ENCODE measurements at places on chromosomes 12 and 14.

DNA sequence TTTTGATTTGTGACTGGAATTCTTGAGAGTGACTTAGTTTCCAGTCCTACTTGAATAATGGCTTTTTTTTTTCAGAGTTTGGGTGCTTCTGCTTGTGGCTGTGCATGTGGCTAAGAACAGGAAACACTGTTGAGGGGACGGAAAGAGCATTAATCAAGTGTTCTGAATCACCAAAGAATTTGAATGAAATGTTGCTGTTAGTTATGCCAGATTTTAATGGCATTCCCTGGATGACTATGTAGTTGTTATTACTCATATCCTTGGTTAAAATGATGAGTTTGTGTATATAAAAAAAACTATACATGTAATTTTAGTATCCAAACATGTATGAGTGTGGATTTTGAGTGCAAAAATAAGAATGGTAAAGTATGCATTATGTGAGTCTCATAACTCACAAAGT is 347.9 kb downstream of the BCAT1 start:
- no peak for DNase-seq

- DNase-seq = no peak
Observed at GRCh38 chr12:16012117-16012516, 101.0 kb downstream of the DERA start.

- peak; percentile 58 for DNase-seq
Observed at GRCh38 chr14:89973234-89973823, 17.6 kb downstream of the TDP1 start.

DNA sequence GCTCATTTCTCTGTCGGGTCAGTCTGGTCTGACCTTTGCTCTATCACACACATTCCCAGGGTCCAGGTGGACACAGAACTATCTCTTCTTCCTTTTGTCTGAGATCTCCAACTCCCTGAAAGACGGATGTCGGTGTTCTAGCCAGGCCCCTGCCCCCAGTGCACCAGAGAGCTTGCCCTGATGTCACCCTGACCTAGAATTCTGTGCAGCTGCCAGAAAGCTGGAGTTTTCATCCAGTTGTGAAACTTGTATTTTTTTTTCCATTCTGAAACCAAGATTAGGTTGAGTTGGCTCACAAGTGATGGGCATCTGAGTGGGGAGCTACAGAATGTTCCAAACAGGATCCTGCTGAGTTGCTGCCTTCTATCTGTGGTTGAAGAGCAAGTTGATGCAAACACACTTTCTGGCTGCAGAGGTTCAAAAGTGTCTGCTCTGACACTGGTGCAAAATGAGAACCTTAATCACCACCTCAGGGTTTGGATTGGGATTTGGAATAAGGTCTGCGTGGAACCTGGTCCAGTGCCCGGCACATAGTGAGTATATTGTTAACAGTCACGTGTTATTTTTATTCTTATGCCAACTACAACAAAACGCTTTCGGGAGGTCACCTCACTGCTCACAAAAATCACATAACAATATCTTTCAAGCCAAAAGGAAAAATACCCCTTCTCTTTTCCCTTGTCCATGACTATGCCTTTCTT is 211.5 kb downstream of the SLC15A4 start:
- DNase-seq = no peak

GRCh38 chr12:30010071-30011052 is 226.6 kb upstream of the TMTC1 start:
- no peak for DNase-seq

DNA sequence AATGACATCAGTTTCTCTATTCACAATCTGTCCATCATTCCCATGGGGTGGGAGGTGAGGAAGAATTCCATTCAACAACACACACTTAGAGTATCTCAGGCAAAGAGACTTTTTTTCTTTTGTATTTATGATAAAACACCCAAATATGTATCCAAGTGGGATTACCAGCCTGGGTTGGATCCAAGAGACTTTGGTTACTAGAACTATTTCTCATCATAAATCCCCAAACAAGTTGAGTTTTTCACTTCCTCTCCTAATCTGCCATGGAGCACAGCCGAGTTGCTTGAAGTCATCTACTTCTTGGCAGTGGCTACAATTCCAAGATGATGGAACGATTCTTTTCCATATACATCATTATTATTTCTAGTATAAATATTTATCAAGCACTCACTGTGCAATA is 209.2 kb upstream of the HMGA2 start:
- DNase-seq = no peak

DNA sequence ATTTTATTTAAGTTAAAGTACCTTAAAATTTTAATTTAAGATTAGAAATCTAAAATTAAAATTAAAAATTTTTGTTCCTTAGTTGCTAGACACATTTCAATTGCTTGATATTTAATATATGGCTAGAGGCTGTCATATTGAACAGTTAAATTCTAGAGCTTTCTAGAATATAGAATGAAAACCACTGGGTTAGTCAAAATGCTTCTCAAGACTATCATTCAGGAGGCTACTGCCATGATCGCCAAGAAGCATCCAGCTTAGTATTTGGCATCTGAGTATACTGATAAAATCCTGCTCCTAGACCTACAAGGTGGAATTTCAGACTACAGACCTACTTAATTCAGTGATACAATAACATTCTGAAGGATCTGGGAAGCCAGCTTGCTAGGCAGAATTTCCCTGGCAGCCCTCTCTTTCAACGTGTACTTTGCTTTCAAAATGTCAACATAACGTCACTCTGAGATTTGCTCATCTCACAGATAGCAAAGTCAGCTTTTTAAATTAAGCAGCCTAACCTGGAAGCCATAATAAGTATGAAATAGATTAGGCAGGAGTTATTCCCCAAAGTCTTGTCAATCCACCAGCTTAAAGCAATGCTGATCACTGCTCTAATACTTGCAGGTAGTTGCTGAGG is 525.8 kb downstream of the FSCB start:
- DNase-seq = no peak

DNA sequence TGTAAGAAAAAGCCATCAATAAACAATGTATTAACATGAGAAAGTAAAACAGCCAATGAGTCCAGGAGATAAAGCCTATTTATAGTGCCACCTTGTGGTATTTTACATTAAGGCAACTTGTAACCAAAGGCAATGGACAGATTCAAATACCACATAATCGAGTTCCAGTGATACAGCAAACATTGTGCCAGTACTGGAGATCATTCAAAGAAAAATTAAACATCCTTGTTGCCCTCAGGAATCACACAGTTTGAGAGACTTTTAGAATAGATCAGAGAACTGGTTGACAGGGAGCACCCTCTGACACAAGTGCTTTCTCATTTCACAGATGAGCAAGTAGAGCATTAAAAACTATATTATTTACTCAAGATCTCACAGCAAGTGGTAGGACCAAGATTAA is 98.1 kb downstream of the DDHD1 start:
- DNase-seq = peak; percentile 28

DNA sequence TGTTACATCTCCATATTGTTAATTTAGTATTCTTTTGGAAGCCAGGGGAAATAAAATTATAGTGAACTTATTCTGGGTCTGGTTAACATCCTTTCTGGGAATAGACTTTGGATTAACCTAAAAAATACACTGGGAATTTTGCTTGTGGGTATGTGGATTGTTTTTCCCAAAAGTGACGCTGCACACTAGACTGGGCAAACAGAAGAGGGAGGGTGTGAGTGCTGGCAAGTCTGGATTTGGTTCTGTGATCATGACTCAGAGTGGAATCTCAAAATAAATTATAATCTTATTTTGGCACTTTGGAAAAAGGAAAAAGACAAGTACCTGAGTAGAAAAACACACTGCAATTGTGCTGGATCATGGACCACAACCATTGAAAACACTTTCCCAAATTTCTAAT is 15.2 kb upstream of the LUM start:
- no peak for DNase-seq

GRCh38 chr12:46385438-46385837 is 12.9 kb upstream of the SLC38A2 start:
- DNase-seq = no peak

DNA sequence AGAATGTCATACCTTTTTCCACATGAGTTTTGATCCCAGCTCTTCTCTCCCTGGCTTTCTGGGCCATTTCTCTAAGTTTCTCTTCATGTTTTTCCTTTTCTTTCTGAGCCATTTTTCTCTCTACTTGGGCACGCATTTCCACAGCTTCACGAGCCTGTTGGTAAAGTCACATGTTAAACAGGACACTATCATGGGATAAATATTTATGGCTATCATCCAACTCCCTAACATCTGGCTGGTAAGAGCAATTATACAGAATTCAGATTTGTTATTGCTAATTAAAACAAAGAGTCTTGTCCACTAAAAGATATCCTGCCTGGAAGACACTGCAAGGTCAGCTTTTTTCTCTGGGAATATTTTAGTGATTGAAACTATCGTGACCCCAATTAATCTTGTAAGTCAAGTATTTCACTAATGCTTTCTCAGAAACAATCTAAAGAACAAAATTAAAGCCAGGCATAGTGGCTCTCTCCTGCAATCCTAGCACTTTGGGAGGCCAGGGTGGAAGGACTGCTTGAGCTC is 23.1 kb downstream of the SLIRP start:
- DNase-seq = no peak

- DNase-seq = no peak
Observed at GRCh38 chr12:116863275-116863767, 17.9 kb downstream of the HRK start.

- no peak for DNase-seq
Observed at GRCh38 chr14:51168215-51168613, 71.8 kb upstream of the TMX1 start.

- no peak for DNase-seq
Observed at GRCh38 chr12:109948368-109948767, 47.8 kb downstream of the GIT2 start.

DNA sequence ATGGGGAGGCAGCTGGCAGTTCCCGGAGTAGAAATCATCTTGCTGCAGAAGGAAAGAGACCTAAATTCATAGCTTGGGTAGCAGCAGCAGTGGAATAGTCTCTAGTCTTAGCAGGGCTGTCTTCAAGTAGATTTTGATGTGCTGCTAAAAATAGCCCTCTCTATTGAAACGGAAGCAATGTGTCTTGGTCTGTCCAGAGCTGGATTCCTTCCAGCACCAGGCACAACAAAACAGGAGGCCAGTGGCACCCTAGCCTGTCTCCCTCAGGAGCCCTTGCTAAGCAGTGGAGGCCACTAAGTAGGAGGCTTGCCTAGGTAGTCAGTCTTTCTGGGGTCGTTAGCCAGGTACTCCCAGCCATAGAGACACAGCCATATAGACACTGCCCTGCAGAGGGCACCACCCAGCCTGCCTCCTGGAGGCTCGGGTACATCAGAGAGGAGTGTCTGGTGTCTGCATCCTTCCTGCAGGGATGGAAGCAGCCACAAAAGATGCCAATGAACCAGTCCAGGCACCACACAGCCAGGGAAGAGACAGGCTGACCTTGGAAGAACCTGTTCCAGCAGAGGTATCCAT is 97.5 kb downstream of the CRACR2A start:
- peak; percentile 39 for DNase-seq

- DNase-seq = no peak
Observed at GRCh38 chr14:23322568-23323517, 1.6 kb downstream of the PABPN1 start.

DNA sequence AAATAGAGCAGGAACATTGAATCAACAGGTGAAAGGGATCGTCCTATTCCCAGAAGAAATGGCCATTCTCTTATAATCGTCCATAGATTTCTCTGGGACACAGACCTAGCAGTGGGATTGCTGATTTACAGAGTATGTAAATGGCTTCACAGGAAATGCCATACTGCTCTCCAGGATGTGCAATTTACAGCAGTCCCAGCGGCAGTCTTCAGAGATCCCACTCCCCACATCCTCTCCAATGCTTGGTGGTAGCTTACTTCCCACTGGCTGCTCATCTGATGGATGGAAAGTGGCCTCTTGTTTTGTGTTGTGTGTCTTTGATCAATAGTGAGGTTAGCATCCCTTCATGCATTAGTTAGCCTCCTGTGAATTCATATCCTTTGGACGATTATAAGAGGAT is 58.1 kb upstream of the PRMT8 start:
- no peak for DNase-seq

DNA sequence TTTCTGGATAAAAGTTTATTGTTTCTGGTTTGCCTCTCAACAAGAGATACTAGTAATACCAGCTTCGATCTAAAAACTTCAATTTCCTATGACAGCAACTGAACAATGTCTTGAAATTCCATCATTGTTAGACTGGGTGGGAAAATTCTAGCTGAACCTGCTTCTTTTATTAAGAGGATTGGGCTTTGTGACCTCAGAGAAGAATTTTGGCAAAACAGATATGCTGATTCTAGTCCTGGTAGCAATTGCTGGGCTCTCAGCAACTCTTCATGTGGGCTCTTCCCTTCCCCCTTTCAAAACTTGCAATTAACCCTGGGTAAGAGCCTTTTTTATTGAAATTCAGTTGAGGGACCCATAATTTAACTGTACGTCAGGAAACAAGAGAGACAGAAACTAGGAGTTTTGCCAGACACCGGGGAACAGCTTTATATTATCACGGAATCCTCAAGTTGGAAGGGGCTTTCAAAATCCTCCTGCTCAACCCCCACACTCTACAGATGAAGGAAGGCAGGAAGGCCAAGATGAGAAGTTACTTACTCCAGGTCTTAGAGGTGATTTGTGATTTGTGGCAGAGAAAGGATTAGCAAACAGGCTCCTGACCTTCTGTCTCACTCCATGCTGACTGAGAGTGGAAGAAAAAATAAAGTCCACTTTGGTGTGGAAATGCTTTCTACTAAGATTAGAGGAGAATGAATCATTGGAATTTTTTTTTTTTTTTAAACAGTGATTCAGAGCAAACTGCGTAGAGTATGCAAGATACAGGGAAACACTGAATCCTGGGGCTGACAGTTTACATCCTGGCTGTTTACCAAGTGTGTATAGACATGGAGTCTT is 239.0 kb upstream of the ATP2B1 start:
- no peak for DNase-seq

GRCh38 chr12:109443794-109444193 is 33.3 kb downstream of the KCTD10 start:
- no peak for DNase-seq

DNA sequence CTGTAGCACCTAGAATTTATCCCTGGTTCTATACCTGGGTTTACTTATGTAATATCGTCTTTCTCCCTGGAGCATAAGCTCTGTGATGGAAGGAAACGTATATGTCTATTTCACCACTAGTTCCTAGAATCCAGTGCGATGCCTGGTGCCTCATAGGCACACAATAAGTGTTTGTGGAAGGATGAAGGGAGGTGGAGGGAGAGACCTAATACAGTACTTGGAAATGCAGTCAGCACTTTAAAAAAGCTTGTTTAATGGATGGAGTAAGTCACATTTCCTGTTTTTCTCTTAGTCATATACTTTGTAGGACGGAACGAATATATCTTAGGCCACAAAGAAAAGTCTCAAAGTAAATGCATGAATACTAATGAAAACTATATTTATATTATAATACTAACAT is 186.5 kb upstream of the HMGA2 start:
- no peak for DNase-seq

Measured in germinal center (tissue), 1 donor.